GM04503 (cell line): ENCODE measurements at places on chromosomes 12 and 14.
A peak's percentile ranks its signal among the peaks of the same experiment; 100 is the strongest.

DNA sequence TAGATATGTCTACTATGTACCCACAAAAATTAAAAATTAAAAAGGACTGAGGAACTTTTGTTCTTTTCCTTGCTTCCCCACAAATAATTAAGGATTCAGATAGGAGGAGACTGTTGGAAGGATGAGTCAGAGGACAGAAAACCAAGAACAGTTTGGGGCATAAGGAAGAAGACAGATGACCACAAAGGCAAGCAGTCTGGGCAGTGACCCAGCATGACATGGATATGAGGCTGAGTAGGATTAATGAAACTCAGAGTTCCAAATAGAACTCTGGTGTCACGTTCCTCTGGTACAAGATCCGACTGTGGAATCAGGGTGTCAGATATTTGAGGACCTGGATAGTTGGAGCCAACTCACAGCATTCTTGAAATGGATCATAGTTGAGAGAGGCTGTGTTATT, 89.3 kb upstream of the SLC38A4 start:
- DNase-seq: peak; percentile 94

GRCh38 chr12:14058717-14059116, 77.3 kb upstream of the GRIN2B start:
- DNase-seq: no peak

DNA sequence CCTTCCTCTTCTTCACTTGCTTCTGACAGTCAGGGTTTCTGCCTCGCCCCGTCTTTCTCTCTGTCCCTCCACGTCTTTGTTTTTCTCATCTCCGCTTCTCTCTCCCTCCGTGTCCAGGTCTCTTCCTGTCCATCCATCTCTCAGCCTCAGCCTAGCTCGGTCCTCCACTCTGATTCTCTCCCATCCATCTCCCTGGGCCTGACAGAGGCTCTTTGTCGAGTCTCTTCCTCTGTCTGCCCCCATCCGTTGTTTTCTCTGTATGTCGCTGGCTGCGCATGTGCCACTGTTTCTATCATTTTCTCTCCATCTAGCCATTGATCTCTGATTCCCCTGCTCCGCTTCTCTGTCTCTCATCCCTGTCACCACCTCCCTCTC, 328.9 kb upstream of the TBX3 start:
- DNase-seq: no peak

DNA sequence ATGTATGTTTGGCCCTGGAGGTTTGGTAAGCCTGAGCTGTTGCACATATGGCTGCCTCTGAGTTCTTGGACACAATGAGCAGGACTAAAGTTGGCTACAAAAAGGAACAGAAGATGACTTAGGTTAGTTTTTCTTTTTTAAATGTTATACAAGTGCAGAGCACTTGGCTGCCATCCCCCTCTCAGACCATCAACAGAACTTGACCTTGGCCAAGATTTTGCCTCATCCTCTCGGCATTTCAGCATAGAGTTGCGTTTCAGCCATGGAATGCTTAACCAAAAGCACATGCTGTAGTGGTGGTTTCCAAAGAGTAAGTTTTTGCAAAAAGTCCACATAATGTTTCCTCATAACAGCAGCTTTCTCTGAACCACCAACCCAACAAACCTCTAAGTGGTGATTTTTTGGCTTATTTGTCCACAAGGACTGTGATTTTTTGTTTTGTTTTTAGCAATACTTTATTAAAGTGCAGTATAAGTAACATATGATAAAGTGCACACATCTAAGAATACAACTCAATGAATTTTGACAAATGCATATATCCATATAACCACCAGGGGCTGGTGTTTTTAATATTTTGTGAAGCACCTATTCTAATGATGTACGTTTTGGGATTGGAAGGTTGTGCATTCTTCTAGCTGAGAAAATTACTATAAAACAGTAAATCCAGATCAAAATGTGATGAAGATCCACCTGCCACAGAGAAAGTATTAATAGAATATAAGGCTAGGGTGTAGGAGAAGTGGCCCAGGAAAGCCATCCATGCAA, 12.1 kb upstream of the GALNT16 start:
- peak; percentile 93 for DNase-seq

DNA sequence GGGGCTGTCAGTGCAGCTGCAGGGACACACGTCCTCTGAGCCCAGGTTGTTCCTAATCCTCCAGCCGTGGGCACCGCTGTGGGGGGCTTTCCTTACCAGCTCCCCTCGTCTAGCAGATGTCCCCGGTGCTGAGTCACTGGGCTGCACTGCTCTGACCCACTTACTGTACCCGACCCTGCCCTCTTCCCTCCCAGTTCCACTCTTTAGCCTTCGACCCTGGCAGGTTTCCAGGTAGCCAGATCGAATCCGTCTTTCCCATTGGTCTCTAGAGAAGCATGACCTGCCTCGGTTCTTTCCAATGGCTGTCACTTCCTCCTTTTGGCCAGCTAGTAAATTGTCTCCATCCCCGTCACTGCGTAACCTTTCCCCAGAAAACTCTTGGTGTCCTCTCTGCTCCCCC, 48.4 kb downstream of the ELK3 start:
- DNase-seq: no peak

GRCh38 chr14:60381909-60382308, 104.0 kb downstream of the C14orf39 start:
- no peak for DNase-seq
